ENCODE measurements at places on chromosomes 5 and 9.
A peak's percentile ranks its signal among the peaks of the same experiment; 100 is the strongest.

DNA sequence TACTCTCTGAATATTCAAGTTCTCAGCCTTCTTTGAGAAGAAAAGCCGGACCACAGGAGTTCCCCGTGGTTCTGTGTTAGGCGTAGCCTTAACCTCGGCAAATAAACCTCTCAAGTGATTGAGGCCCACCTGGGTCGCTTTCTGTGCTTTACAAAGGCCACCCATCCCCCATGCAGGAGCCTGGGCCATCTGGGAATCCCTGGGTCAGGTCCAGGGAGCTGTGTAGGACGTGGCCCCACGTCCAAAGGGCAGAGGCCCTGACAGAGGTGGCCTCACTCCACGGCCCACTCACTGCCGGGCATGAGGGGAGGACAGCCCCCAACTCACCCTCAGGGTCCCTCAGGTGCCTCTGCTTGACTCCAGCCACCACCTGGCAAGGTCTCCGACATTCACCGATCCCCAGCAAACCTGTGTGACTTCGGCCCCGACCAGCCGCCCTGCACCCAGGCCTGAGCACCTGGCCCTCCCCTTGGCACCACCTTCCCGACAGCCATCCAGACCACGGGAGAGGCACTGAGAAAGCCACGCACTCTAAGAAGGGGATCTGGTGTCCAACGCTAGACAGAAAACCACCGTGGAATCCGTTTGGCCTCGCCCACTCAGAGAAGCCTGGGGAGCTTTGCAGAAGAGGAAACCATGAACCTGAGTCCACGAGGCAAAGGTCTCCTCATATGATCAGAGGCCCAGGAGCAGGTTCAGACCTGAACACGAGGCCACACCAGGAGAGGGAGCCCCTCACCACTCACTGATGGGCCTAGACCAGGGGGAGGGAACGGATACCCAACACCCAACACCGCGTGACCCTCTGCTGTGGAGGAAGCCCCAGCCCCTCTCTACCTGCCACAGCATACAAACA is 4.5 kb downstream of the SLC12A7 start:
- DNase-seq = no peak

DNA sequence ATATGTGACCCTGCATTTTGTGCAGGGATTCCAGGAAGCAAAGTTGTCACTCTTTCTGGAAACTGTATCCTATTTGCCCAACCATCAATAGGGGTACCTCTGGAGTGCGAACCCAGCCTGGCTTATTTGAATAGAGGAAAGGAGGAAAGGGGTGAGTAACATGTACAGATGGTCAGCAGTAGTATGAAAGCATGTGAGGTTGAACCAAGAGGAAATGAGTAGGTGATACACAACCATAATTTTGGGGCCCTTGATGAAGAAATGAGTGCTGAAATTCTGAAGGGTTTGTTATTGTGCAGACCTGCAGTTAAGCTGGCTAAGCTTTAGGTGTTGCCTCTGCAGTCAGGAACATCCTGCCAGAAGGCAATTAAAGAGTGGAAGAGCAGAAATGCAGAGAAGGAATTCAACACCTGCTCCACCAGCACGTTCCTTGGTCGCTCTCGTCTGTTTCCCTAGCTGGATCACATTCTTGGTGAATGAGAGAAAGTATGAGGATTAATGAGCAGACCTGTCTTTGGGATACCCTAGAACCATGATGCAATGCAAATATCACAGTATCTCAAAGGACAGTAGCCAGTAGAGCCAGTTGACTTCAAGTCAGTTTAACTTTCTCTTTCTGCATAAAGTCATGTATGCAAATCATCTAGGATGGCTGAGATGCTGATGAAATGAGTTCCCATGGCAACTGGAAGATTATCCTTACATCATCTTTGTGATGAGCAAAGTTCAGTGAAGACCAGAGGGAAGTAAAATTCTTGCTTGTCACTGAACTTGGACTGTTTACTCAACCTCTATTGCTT is 13.2 kb upstream of the IL12B start:
- DNase-seq = peak; percentile 34

- DNase-seq = no peak
Measured at GRCh38 chr5:56974241-56974640, 22.3 kb upstream of the MIER3 start.

- peak; percentile 35 for DNase-seq
Measured at GRCh38 chr9:114968671-114969070, 38.3 kb upstream of the TNFSF8 start.

DNA sequence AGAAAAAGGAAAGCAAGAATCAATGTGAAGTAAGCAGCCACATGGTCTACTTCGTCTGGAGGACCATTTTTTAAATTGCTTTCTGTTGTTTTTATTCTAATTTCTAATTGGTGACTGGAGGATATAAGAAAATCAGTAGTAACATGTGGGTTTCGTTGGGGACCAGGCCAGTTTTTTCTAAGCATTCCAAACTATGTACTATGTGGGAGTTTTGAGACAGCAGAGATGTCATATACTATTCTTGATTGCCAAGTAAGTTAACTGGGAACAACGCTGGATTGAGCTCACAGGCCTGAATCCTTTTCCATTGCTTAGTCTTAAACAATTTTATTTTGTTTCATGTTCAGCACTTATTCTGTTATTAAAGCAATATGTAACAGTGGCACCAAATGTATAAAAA is 225.7 kb downstream of the TMEM167A start:
- DNase-seq = no peak

GRCh38 chr9:135455401-135456030 is 24.1 kb upstream of the PPP1R26 start:
- DNase-seq = no peak

DNA sequence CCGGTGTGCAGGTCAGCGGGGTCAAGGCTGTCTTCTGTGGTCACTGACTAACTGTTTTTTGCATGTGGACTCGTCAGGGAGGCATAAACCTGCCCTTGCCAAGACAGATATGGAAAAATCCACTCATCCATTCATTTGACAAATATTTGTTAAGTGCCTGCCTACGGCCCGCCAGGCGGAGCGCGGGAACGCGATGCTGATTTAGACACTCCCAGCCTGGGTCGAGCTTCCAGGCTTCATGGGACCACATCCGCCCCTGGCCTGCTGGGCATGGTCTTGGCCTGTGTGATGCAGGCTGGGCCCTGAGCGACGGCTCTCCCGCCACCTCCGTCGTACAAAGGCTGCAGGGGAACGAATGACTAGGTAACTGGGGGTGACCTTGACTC is 18.1 kb downstream of the MYMK start:
- peak; percentile 57 for DNase-seq

DNA sequence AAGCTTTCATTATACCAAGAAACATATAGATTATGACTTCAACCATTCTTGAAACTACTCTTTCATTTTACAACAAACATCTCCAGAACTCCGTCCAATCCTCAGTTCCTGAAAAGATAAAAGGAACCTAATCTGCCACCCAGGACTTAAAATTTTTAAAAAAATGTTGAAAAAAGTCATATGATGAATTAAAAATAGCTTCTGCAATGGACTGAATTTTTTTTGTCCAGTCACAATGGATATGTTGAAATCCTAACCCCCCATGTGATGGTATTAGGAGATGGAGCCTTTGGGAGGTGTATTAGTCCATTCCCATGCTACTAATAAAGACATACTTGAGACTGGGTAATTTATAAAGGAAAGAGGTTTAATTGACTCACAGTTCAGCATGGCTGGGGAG is 2.7 kb upstream of the ALDH1A1 start:
- no peak for DNase-seq

GRCh38 chr5:153209016-153209415 is 281.5 kb upstream of the GRIA1 start:
- peak; percentile 17 for DNase-seq

- DNase-seq = no peak
Measured at GRCh38 chr5:14407746-14408175, 173.8 kb upstream of the OTULINL start.

DNA sequence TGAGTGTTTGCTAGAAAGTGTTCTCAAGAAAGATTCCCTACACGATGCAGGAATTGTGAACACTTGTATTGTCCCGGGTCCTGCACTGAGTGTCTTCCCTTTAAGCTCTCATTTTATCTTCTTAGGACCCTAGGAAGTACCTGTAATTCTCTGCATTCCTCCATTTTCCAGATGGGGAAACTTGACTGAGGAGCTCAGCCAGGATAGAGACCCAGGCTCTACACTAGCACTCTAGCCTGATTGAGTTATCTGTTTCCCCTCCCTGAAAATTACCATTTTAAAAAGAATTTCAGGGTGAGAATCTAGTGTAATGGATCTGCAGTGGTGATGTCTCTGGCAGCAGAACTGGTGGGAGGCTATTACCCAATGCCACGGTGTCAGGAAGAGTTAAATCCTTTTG is 453.9 kb downstream of the KDM4C start:
- no peak for DNase-seq

- DNase-seq = peak; percentile 31
Measured at GRCh38 chr9:109316207-109316640, 4.6 kb downstream of the EPB41L4B start.

DNA sequence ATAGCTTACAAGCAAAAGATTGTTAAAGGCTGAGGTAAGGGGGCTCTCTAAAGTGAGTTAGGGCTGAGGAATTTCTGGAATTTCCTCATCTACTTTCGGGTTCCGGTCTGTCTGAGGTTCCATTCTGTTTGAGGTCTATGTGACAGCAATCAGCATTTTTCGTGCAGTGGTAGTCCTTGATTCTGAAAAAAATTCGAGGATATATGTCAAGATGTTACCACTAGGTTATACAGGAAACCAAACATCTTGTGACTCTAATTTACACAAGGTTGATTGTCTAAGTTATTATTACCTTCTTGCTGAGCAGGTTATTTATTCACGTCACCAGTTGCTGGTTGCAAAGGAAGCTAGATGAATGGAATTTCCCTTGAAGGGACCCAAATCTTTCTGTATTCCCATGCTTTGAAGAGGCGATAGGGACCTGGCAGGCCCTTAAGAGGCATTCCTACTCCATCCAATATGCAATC is 35.2 kb downstream of the RLN2 start:
- DNase-seq = peak; percentile 78

DNA sequence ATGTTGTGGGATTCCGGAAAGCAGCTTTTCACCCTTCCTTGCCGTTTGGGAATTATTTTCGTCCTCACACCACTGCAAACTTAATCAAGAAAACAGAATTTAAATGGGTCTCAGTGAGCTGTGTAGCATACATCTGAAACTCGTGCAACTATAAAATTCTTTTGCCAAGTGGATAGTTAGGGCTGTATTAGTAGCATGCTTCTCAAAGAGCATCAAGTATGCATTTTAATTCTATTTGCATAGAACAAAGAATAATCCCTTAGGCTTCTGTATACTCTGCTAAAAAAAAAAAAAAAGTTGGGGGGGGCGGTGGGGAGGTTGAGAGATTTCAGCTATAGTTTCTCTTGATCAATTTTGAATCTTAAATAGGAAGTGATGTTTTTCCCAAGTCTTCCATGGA is 11.8 kb upstream of the APBA1 start:
- DNase-seq = no peak

GRCh38 chr9:95137587-95138145 is 179.8 kb downstream of the FANCC start:
- DNase-seq = no peak

DNA sequence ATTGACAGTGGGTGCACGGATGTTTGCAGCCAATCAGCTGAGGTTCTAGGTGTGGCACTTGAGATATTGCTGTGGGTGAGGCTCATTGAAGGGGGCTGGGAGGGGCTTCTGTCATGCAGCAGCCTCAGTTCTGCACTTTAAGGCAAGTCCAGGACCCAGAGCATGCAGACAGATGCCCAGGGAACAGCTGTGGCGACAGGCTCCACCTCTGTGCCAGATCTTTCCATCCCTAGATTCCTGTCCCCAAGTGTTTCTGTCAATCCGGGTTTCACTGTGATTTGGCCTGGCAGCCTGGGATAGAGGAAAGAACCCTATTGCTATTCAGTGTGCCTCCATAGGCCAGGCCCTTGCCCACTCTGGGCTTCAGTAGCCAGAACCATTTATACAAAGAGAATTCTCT is 20.8 kb upstream of the CERCAM start:
- no peak for DNase-seq

Measured in iris pigment epithelial cell (primary cell).